ENCODE measurements at places on chromosomes 4 and X.

DNA sequence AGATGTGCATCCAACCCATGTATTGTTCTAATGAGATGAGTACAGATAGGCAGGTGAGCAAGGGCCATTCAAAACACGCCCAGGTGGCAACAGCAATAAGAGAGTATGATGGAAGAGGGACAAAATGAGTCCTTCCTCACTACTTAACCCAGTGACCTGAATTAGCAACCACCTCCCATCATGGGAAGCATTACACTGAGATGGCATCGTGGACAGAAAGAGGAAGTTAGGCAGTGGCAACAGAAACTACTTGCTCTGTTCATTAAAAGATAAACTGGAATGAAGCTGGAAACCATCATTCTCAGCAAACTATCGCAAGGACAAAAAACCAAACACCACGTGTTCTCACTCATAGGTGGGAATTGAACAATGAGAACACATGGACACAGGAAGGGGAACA, 17.2 kb downstream of the RXFP1 start:
- DNase-seq: no peak

- DNase-seq: no peak
Observed at GRCh38 chrX:20980426-20980825, 393.8 kb upstream of the CNKSR2 start.

GRCh38 chr4:137576446-137576845, 44.2 kb upstream of the PCDH18 start:
- no peak for DNase-seq

GRCh38 chr4:154503598-154503997, 12.0 kb upstream of the DCHS2 start:
- DNase-seq: no peak

DNA sequence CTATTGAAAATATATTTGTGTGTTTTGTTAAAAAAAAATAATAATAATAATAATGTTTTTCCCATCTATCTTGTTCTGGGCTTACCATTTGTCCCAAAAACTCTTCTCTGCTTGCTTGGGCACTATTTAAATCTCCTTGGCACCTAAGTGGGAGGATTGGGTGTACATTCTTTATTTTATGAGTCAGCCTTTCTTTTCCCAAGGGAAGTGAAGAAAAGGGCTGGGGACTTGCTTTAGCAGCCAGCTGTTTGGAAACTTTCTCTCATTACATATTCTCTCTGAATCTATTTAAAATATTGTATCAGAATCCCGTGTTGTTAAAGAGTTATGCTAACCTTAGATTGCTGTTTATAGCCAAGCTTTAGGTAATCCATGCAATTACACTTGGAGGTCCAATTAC, 2332.4 kb downstream of the ARAP2 start:
- no peak for DNase-seq

GRCh38 chrX:154986826-154987575, 35.5 kb downstream of the F8 start:
- no peak for DNase-seq

GRCh38 chrX:19776753-19777152, 110.6 kb downstream of the SH3KBP1 start:
- DNase-seq: no peak

DNA sequence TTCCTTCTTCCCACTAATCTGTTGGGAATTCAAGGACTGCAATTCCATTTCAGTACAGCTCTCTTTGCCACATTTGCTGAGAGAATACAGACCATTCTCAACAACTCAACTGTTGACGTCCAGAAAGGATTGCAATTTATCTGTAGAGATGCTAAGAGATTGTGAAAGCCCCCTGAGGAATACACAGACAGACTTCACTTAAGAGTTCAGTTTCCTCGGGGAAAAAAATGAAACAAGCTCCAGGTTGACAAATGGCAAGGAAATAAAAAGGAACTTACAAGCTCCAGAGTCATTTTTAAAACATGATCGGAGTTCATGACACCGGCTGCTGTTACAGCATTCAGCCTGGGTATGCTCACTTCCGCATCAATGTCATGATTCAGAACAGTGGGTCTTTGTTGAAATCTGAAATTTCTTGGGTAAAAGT, 13.8 kb downstream of the TLR10 start:
- DNase-seq: no peak

- DNase-seq: no peak
Observed at GRCh38 chrX:69318651-69319340, 153.5 kb upstream of the PJA1 start.

DNA sequence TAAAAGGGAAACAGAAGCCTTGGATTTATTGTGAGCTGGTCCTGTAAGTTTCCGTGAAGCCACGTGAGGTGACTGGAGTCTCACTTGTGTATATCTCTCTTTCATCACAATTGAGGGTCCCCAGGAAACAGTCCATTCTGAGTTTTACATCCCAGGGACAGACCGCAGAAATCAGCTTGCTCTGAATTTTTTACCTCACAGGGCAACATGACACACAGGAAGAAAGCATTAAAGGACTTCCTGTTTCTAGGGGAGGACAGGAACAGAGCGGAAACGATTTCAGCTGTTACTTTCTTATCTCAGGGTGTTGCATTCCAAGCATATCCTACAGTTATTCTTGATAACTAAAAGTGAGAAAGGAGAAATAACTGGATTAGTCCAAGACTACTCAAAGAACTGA, 553.5 kb downstream of the TRAM1L1 start:
- no peak for DNase-seq

DNA sequence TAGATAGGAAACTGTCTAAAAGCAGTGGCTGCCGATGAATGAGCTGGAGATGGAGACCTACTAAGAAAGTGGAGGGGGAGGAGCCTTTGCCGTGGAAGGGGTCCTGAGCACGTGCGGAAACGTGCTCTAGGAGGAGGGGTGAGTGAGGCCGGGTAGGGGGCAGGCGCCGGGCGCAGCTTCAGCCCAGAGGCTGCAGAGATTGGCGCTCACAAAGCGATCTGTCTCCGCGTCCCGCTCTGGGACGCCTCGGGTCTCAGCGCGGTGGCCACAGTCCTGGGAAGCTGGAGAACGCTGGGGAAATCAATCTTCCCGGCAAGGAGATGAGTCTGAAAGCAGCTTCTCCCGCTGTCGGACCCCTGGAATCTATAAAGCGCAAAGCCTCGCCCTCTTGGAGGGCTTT, 444 bp upstream of the ARHGAP6 start:
- no peak for DNase-seq

- no peak for DNase-seq
Observed at GRCh38 chr4:173505924-173506518, 24.0 kb downstream of the HAND2 start.

- no peak for DNase-seq
Observed at GRCh38 chrX:150848914-150849365, 49.5 kb downstream of the CD99L2 start.

GRCh38 chr4:41734371-41734770, 14.2 kb downstream of the PHOX2B start:
- no peak for DNase-seq

DNA sequence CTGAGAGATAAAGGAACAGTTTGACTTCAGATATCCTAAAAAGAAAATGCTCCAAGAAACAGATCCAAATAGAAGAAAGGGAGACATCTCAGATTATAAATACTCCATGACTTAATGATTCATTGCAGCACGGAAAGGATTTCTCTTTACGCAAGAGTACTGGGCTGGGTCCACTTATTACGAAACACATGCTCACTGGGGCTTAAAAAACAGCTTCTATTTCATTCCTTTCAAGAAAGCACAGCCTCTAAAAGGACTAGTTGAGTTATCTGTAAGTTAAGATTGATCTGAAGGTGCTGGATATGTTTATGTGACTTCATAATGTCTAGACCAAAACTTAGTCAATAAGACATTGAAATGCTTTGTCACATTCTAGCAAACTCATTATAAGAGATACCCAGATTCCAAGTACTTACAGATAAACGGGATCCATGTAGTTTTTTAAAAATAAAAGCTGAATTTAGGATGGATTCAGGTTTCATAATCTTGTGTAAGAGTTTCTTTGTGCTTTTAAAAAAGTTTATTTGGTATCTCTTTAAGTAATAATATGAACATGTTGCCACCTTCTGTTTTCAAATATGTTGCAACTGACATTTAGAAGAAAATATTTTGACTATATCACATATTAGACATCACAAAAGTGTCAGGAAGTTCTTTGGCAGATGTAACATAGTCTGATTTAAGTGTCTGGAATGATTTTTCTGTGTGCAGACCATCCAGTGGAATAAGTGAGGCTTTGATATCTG, 109.5 kb upstream of the MYOZ2 start:
- no peak for DNase-seq

DNA sequence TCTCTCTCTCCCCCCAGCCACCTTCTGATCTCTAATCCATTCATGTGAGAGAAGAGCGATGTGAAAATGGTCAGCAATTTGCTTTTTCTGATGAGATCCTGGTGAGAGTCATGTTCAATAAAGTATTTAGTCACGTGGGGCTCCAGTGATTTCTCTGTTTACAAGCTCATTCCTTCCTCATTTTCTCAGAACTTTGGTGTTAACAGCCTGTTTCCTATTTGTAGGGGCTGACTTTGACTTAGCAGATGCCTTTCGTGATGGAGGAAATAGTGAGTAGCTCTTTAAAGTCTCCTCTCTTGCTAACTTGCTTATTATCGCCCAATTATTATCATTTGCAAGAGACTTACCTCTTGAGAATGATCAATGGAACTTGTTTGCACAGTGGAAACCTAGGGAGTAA, 72.6 kb upstream of the CD99 start:
- no peak for DNase-seq

GRCh38 chr4:76954489-76954888, 4.9 kb downstream of the SEPTIN11 start:
- no peak for DNase-seq

- DNase-seq: no peak
Observed at GRCh38 chr4:186932631-186933187, 209.1 kb upstream of the FAT1 start.

GRCh38 chrX:2136848-2137247, 363.9 kb downstream of the DHRSX start:
- no peak for DNase-seq

DNA sequence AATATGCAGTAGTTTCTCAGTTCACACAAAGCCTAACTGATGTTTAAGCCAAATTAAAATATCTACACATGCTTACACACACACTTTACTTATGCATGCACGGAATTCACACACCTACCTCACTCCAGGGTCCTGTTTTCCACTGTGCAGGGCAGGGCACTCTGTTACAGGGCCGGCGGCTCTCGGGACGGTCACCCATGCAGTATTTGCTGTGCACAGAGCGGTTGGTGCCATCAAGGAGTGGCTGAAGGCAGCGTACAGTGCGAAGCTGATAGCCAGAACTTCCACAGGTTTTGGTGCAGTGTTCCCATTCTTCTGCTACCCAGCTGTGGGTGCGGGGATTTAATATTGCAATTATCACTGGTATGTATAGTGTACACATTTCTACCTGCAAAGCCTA, 258.9 kb downstream of the NPFFR2 start:
- no peak for DNase-seq

Data from posterior cingulate gyrus (tissue), 11 donors.